ENCODE measurements at places on chromosomes 4 and X.

GRCh38 chrX:118495061-118495921, at the start of gene DOCK11:
DOCK11 (plus strand) TSS chrX:118495815; CDS start chrX:118495972, 157 bp downstream.
- DNase-seq, result peak; percentile 51

- no peak for DNase-seq
Measured at GRCh38 chrX:2707334-2707760, 16.3 kb downstream of the CD99 start.

DNA sequence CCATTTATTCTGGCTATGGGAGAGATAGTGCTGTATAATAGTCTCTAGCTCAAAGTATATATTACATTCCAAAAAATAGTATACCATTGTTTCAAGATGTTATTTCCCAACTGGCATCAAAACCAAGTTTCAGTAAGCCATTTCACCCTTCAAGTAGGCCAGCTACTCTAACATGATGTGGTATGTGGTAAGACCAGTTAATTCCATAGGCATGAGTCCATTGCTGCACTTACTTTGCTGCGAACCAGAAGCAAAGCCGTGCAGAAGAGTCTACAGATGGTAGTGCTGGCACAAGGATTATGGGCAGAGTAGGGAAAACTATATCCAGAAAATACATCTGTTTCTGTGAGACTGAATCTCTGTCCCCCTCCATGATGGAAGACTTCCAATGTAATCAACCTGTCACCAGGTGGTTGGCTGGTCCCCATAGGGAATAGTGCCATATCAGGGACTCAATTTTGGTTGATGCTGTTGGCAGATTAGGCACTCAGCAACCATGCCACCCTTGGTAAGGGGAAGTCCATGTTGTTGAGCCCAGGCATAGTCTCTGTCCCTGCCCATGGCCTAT, 49.8 kb upstream of the HSD17B10 start:
- DNase-seq, result no peak

GRCh38 chrX:133473451-133473850, 58.2 kb upstream of the GPC4 start:
- DNase-seq, result no peak

DNA sequence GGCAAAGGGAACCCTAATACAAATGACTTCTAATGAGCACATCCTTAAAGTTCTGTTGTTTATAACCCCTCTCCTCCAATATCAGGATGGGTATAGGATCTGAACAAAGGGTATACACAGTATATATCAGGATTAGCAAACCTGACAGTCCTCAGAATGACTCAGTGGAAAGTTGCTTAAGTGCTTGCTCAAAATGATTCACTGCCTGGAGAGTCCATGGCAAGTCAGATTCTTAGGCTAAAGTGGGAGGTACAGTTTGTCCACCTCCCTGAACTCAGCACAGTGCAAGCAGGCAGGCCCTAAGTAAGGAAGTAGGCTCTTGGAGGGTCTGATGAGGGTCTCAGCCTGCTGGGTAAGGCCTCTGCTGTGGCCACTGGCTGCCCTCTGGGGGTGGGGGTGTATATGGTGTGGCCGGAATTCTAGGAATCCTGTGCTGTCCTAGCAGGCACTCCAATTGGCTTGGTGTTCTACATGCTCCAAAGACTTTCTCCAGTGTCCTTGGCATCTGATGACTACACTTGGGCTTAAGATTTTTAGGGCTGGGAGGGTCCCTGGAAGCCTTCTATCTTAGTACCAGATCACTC, 54.3 kb downstream of the CHRDL1 start:
- DNase-seq, result no peak

All from astrocyte of the cerebellum (primary cell).